Mesothelial cell of epicardium (in vitro differentiated cells): ENCODE measurements at places on chromosomes 12 and 14.
A peak's percentile ranks its signal among the peaks of the same experiment; 100 is the strongest.

- no peak for DNase-seq
- H3K4me3 ChIP-seq, result no peak overlapping the region
- no peaks in the 10 kb centered on the region for H3K36me3 ChIP-seq
- H3K4me1 ChIP-seq, result peaks cover 23% of the 10 kb centered on the region
- no peaks in the 10 kb centered on the region for H3K27me3 ChIP-seq
- no peak overlapping the region for H3K27ac ChIP-seq
Observed at GRCh38 chr12:65517656-65518210, 239.2 kb downstream of the MSRB3 start.

DNA sequence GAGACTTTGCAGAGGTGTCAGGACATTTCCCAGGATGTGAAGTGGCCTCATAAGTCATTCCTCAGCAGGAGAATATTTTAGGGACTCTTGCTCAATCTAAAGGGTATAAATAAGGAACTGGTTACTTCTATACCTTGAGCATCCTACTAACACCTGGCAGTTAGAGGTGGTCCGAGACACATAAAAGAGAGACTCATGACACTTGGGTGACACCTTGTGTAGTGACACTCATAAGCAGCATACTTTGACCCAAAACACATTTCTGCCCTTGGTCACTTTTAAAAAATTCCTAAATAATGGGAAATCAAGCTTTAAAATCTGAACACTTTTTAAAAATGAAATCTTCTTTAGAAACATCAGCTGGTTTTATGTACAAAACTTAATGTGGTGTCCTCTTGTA is 118.4 kb downstream of the KCNMB4 start:
- DNase-seq, result no peak
- peaks cover 12% of the 10 kb centered on the region for H3K4me1 ChIP-seq
- H3K36me3 ChIP-seq, result no peaks in the 10 kb centered on the region
- H3K27ac ChIP-seq, result no peak overlapping the region
- no peaks in the 10 kb centered on the region for H3K27me3 ChIP-seq

DNA sequence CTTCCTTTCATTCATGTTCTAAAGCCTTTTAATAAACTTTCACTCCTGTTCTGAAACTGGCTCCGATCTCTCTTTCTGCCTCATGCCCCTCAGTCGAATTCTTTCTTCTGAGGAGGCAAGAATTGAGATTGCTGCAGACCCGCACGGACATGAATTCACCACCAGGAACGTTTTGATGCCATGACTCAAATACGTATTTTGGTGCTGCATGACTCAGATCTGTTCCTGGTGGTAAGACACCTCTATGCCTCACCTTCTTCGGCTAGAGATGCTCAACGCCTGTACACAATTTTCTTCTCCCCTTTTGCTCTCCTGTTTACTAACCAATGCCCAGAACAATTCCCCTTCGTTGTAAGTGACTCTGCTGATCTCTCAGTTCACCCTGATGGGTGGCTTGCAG is 52.0 kb upstream of the RIMBP2 start:
- no peak overlapping the region for H3K4me3 ChIP-seq
- peaks cover 29% of the 10 kb centered on the region for H3K27me3 ChIP-seq
- H3K27ac ChIP-seq, result no peak overlapping the region
- no peak for DNase-seq
- H3K36me3 ChIP-seq, result no peaks in the 10 kb centered on the region
- no peaks in the 10 kb centered on the region for H3K4me1 ChIP-seq

- H3K27me3 ChIP-seq, result no peaks in the 10 kb centered on the region
- peak overlapping the region; percentile 47 for H3K27ac ChIP-seq
- DNase-seq, result no peak
- H3K4me1 ChIP-seq, result peaks cover 27% of the 10 kb centered on the region
Observed at GRCh38 chr14:42459171-42459685, 852.6 kb downstream of the LRFN5 start.

DNA sequence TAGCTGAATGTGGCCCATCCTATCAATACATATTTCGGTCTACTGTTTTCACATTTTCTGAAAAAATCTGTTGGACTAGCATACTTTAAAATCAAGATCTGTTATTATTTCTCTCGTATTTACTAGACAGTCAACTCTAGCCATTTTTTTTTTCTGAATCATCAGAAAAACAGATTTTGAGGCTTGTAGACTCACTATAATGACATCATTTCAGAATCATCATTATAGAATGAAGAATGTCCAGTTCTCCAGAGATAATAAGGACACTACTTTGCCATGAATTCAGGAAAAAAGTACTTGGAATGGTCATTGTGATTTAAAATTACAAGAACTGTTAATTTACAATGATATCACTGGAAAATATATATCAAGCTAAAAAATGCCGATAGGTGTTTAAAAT is 589.8 kb downstream of the KCNH5 start:
- no peaks in the 10 kb centered on the region for H3K27me3 ChIP-seq
- no peaks in the 10 kb centered on the region for H3K4me1 ChIP-seq
- H3K4me3 ChIP-seq, result no peak overlapping the region
- H3K27ac ChIP-seq, result no peak overlapping the region
- H3K36me3 ChIP-seq, result no peaks in the 10 kb centered on the region

- no peaks in the 10 kb centered on the region for H3K27me3 ChIP-seq
- no peak overlapping the region for H3K27ac ChIP-seq
- H3K4me3 ChIP-seq, result no peak overlapping the region
- no peaks in the 10 kb centered on the region for H3K36me3 ChIP-seq
- no peak for DNase-seq
Observed at GRCh38 chr12:70577283-70577634, 60.0 kb downstream of the PTPRB start.

- H3K4me1 ChIP-seq, result peaks cover 2% of the 10 kb centered on the region
- H3K36me3 ChIP-seq, result peaks cover 9% of the 10 kb centered on the region
- no peaks in the 10 kb centered on the region for H3K27me3 ChIP-seq
- H3K27ac ChIP-seq, result no peak overlapping the region
- no peak overlapping the region for H3K4me3 ChIP-seq
- no peak for DNase-seq
Observed at GRCh38 chr12:4074129-4074528, 199.4 kb upstream of the CCND2 start.

GRCh38 chr14:64688811-64689281 is 15.4 kb upstream of the PLEKHG3 start:
- peaks cover 34% of the 10 kb centered on the region for H3K4me1 ChIP-seq
- no peaks in the 10 kb centered on the region for H3K27me3 ChIP-seq
- H3K36me3 ChIP-seq, result no peaks in the 10 kb centered on the region
- no peak overlapping the region for H3K27ac ChIP-seq
- no peak overlapping the region for H3K4me3 ChIP-seq

- H3K36me3 ChIP-seq, result no peaks in the 10 kb centered on the region
- H3K27me3 ChIP-seq, result peaks cover 2% of the 10 kb centered on the region
- no peak overlapping the region for H3K27ac ChIP-seq
- peak overlapping the region; percentile 60 for H3K4me3 ChIP-seq
Observed at GRCh38 chr12:86265329-86265695, 9.1 kb upstream of the MGAT4C start.

- no peak for DNase-seq
- H3K36me3 ChIP-seq, result peaks cover 4% of the 10 kb centered on the region
- no peak overlapping the region for H3K4me3 ChIP-seq
- H3K27me3 ChIP-seq, result no peaks in the 10 kb centered on the region
- peaks cover 5% of the 10 kb centered on the region for H3K4me1 ChIP-seq
Observed at GRCh38 chr14:31294746-31295405, 87.3 kb upstream of the HECTD1 start.

- H3K4me3 ChIP-seq, result no peak overlapping the region
- DNase-seq, result no peak
- no peaks in the 10 kb centered on the region for H3K27me3 ChIP-seq
- peaks cover 17% of the 10 kb centered on the region for H3K4me1 ChIP-seq
- no peaks in the 10 kb centered on the region for H3K36me3 ChIP-seq
- peak overlapping the region; percentile 17 for H3K27ac ChIP-seq
Observed at GRCh38 chr12:42992826-42993225, 403.3 kb upstream of the PRICKLE1 start.
